ENCODE measurements at places on chromosomes 3 and 15. TPM values are rescaled to one million over a fixed set of nuclear protein-coding genes. Genes with fewer than 3 reads are reported as not detected.

SCAMP5 gene
- 30.4 TPM for total RNA-seq

DNA sequence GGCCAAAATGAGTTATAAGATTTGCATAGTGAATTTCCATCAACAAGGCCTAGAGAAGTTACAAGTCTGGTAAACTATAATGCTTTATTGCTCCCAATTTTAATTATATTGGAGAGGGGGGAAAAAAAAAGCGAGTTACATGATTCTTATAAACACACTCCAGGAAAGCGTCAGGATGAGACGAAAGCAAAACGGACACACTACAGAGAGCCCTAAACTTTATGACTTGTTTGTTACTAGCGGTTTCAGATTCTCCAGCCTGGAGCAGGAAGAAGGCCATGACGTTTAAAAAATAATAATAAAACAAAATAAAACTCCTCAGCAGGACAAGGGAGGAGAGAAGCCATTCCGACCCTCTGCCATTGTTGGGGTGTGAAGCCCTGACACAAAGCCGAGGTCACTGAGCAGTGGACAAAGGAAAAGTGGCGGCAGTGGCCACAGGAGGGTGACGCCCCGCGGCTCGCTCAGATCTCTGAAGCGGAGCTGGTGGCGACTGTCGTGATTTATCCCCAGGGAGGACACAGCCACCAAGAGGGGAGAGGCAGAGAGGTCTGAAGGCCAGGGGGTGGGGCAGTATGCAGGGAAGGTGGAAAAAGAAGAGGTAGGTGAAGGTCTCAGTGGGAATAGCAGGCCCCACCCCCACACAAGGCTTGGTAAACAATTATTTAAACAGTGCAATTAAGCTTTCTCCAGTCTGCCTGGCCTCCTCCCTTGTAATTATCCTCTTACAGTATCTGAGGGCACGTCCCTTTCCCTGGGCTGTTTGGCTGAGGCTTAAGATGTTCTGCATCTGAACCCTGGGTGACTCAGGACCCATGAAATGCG lies 45.3 kb downstream of the ADAMTS9 start:
- no peak for DNase-seq
- H3K4me1 ChIP-seq, result peaks cover 4% of the 10 kb centered on the region
- H3K36me3 ChIP-seq, result no peaks in the 10 kb centered on the region
- H3K27me3 ChIP-seq, result no peaks in the 10 kb centered on the region

PCSK6 gene
- 8.9 TPM for total RNA-seq

ASB14 gene
- total RNA-seq, result not detected

DNA sequence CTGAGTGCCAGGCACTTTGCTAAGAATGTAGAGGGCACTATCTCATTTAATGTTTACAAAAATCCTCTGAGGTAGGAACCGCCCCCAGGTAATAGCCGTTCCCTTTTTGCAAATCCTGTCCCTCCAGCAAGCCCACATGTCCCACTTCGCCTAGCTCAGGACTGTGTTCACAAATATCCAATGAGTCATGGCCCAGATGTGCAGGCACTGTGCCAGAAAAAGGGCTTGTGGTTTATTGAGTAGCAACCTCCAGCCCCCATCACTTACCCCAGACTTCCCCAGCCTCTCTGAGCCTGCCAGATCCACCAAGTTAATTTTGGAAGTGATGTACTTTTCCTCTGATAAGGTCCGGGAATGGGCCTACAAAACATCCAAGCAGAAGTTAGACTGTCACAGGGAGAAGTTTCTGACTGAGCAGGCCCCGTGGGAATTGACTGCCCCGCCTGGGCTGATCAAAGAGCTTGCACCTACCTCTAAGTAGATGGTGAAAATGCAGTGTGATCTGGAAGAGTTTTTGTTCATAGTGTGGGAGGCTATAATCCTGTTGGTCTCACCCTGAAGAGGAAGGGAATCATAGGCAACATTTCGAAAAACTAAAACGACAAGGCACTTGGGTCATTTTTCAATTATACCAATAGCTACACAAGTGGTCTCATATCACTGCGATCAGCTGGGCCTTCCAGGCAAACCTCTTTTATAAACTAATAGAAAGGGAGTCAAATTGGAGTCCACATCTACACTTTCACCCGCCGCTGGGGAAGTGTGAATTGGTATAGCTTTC lies 15.7 kb downstream of the KIF9 start:
- H3K4me1 ChIP-seq, result no peaks in the 10 kb centered on the region
- no peaks in the 10 kb centered on the region for H3K36me3 ChIP-seq
- no peak overlapping the region for H3K27ac ChIP-seq
- peak; percentile 69 for DNase-seq
- H3K27me3 ChIP-seq, result no peaks in the 10 kb centered on the region
- H3K4me3 ChIP-seq, result no peak overlapping the region

CTXN2 gene
- not detected for total RNA-seq

SENP8 gene
- 2.1 TPM for total RNA-seq

DNA sequence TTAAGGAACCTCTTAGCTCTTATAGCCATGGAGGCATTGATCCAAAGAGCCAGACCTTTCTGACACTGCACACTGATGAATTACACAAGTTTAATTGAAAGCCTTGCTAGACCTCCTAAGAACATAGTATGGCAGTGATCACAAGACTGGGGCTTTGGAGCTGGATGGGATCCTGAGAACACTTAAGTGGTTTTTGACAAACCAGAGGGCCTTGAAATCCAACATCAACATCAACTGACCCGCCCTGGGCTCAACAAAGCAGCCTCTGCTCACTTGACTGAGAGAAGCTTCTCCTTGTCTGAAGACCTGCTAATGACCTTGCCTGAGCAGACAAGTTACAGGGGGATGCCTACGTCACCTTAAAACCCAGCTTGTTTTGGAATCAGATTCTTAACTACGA lies 257.6 kb downstream of the KLF13 start:
- no peak overlapping the region for H3K4me3 ChIP-seq
- no peak overlapping the region for H3K27ac ChIP-seq
- no peaks in the 10 kb centered on the region for H3K36me3 ChIP-seq
- no peaks in the 10 kb centered on the region for H3K4me1 ChIP-seq

LRRK1 gene
- 14.0 TPM for total RNA-seq

SLC9C1 gene
- total RNA-seq, result not detected

ZWILCH gene
- total RNA-seq, result 1.8 TPM

RAB8B gene
- 14.0 TPM for total RNA-seq

GRCh38 chr3:134487406-134487805 lies 1.5 kb downstream of the CEP63 start:
- H3K4me3 ChIP-seq, result no peak overlapping the region
- peaks cover 48% of the 10 kb centered on the region for H3K4me1 ChIP-seq
- DNase-seq, result peak; percentile 34
- H3K27me3 ChIP-seq, result no peaks in the 10 kb centered on the region
- H3K27ac ChIP-seq, result no peak overlapping the region
- peaks cover 4% of the 10 kb centered on the region for H3K36me3 ChIP-seq

GRCh38 chr3:103319912-103320311 lies 885.1 kb downstream of the ZPLD1 start:
- no peaks in the 10 kb centered on the region for H3K4me1 ChIP-seq
- no peak for DNase-seq

ANKUB1 gene
- total RNA-seq, result not detected

DNA sequence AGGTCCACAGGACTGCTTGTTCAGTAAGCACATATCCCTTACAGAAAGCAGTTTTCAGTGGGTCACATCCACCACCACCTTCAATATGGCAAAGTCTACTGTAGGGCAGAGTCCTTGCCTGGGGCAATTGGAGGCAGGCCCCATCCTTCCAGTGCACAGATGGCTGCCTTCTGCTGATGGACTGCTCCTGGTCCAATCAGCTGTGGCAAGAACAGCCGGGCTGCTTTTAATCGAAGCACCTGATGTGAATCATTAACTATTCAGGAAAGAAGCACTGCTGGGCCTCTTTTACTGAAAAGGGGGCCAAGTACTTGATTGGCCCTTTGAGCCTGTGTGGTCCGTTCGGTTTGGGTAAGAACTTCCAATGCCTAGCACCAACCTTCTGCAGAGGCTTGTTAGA lies 24.4 kb downstream of the LARS2 start:
- H3K4me3 ChIP-seq, result no peak overlapping the region
- DNase-seq, result no peak
- H3K27ac ChIP-seq, result no peak overlapping the region

DNA sequence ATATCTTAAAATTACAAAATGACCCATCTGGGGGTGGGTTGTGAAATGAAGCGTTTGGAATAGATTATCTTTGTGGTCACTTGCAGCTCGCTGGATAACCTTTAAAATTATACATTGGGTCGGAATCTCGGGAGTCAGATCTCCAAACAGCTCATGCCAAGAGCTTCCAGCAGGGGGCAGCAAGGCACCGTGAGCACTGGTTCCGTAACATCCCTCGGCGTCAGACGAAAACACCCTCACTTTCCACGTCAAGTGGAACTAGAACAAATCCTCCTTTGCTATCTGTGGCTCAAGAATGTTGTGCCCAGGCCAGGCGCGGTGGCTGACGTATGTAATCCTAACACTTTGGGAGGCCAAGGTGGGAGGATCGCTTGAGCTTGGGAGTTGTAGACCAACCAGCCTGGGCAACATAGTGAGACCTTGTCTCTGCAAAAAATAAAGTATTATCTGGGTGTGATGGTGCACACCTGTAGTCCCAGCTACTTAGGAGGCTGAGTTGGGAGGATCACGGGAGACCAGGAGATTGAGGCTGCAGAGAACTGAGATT lies 31.1 kb downstream of the UMPS start:
- H3K4me3 ChIP-seq, result no peak overlapping the region
- H3K4me1 ChIP-seq, result peaks cover 18% of the 10 kb centered on the region
- DNase-seq, result peak; percentile 87
- H3K36me3 ChIP-seq, result no peaks in the 10 kb centered on the region
- no peaks in the 10 kb centered on the region for H3K27me3 ChIP-seq

DNA sequence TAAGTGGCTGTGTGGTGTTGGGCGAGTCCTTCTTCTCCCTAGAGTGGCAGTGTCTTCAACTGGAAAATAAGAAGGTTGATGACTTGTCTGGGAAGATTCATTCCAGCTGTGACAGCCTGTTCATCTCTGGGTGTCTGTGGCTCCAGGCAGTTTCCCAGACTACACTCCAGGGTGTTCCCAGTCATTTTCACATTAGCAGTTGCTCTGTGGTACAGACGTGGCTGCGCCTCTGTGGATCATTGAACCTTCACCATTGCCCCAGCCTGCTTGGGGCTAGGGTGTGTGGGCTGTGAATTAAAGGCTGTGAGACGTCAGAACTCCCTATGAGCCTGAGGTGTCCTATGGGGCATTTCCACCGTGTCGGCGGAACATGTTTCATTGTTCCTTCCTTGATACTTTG lies 239.6 kb upstream of the NR2E3 start:
- H3K4me1 ChIP-seq, result peaks cover 6% of the 10 kb centered on the region
- H3K27ac ChIP-seq, result no peak overlapping the region
- DNase-seq, result no peak
- H3K27me3 ChIP-seq, result no peaks in the 10 kb centered on the region
- no peaks in the 10 kb centered on the region for H3K36me3 ChIP-seq

MAGI1 gene
- 63.6 TPM for total RNA-seq

- no peaks in the 10 kb centered on the region for H3K36me3 ChIP-seq
- H3K27ac ChIP-seq, result no peak within 1 kb of the TSS
- H3K4me3 ChIP-seq, result no peak within 1 kb of the TSS
- H3K27me3 ChIP-seq, result no peaks in the 10 kb centered on the region
- peaks cover 14% of the 10 kb centered on the region for H3K4me1 ChIP-seq
- peak; percentile 74 for DNase-seq
These were observed at the start of gene FRMD4B for GRCh38 chr3:69385723-69386555. FRMD4B (minus strand) TSS chr3:69386088; CDS start chr3:69385989, 99 bp downstream.

UBXN7 gene
- total RNA-seq, result 11.2 TPM

GRCh38 chr3:12222775-12223485 lies 64.2 kb upstream of the TIMP4 start:
- H3K4me3 ChIP-seq, result no peak overlapping the region
- H3K27ac ChIP-seq, result no peak overlapping the region
- no peaks in the 10 kb centered on the region for H3K27me3 ChIP-seq
- H3K4me1 ChIP-seq, result no peaks in the 10 kb centered on the region
- H3K36me3 ChIP-seq, result no peaks in the 10 kb centered on the region

DNA sequence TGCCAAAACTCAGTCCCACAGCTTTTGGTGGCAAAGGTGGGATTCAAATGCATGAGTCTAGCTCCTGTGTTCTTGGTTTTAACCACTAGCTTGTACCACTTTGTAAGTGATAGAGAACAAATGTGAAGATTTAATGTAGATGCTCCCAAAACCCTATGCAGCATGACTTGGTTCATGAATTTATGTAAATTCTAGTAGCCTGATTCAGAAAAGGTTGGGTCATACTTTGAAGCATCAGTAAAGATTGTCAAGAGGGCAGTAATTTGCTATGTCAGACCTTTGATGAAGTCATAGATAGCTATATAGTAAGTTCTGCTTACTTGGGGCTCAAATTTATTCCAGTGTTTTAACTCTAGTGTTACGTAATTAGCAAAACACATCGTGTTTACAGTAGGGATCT lies 75.6 kb downstream of the VPS8 start:
- H3K4me1 ChIP-seq, result no peaks in the 10 kb centered on the region
- no peaks in the 10 kb centered on the region for H3K36me3 ChIP-seq
- H3K27ac ChIP-seq, result no peak overlapping the region
- H3K4me3 ChIP-seq, result no peak overlapping the region
- no peaks in the 10 kb centered on the region for H3K27me3 ChIP-seq

DNA sequence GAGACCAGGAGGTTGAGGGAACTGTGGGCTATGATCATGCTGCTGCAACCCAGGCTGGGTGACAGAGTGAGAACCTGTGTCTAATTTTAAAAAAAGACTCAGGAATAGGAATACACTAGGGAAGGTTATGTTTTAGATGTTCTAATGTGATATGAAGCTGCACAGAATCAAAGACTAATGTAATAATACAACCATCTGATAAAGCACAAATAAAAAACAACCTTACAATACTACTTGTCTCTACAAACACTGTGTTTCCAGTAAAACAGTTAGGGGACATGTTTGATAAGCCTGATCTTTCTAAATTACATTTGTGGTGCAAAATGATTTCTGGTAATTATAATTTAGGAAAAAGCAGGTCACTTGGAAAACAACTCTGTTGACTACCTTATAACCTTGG lies 56.7 kb downstream of the RBMS3 start:
- H3K4me1 ChIP-seq, result no peaks in the 10 kb centered on the region
- no peaks in the 10 kb centered on the region for H3K27me3 ChIP-seq
- no peaks in the 10 kb centered on the region for H3K36me3 ChIP-seq

TM4SF1 gene
- total RNA-seq, result 104 TPM

CPN2 gene
- total RNA-seq, result not detected

DNA sequence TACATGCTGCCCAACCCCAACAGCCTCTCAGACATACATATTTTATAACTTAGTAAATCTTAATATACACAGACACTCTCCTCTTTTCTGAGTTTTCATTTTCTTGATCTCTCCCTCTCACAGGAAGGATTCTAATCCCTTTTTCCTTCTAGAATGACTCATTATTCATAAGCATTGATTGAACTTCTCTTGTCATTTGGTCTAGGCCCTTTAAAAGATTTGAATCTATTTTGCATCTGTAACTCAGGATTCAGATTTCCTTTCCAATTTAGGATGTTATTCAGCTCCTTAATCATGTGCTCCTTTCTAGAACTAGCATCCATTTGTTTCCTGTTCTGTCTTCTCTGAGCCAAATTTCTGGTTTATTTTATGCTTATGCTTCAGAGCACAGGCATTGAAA lies 624.5 kb upstream of the SGO1 start:
- no peaks in the 10 kb centered on the region for H3K27me3 ChIP-seq
- H3K36me3 ChIP-seq, result no peaks in the 10 kb centered on the region
- H3K27ac ChIP-seq, result no peak overlapping the region
- no peaks in the 10 kb centered on the region for H3K4me1 ChIP-seq
- DNase-seq, result no peak

TMEM266 gene
- total RNA-seq, result 0.66 TPM

Measured in body of pancreas (tissue), 4 donors.